ENCODE measurements at places on chromosomes 11 and 22.
A peak's percentile ranks its signal among the peaks of the same experiment; 100 is the strongest.

DNA sequence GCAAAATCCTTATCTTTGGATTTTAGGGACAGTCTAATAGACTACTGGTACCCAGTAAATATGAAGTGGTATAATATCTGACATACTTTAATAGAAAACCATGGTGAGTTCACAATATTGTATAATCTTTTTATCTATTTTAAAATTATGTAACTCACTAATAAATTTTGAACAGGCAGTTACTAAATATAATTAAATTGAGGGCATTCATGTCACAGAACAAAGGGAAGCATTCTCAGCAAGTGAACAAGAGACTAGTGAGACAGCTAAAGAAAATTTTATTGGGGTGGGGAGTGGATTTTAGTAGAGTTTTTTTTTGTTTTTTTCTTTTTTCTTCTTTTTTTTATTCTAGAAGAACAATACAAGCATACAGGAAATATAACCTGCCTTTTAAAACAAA is 55.0 kb downstream of the DNAJC24 start:
- no peak for DNase-seq

DNA sequence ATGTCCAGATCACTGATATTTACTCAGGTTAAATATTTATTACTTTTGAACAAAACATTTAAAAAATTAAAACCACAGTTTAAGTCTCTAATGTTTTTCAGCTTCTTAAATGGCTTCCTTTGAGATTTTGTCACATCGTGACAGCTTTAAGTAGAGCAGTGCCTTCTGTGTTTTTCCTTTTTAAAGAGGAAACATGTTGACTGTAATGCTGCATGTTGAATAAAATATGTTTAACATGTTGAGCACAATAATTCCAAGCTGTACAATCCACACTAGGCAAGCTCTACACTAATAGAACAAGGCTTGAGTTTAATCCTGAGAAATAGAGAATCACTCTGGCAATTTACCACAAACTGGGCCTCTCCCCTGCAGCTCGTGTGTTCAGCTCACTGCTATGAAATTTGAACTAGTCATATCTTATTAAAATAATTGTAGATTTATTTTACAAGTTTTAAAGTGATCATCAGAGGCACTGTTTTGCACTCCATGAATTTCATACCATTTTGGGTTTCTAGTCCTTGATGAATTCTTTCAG is 368.3 kb downstream of the SOX6 start:
- no peak for DNase-seq

GRCh38 chr11:59173080-59173963 is 1.4 kb downstream of the DTX4 start:
- peak; percentile 42 for DNase-seq

DNA sequence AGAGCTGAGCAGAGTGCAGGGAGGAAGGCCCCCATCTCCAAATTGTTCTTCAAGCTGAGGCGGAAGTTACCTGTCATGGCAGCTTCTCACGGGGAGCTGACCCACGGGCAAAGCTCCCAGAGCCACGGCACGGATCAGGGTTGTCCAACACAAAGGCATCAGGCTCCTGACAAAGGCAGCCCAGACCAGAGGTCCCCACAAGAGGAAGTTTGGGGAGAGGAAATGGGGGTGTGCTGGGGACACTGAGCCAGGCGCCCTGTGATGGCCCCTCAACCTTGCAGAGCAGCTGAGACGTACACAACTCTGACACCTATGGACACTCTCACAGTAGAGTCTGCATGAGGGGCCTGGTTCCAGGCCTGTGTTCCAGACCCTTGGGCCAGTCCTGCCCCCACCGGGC is 95.6 kb downstream of the CTTN start:
- DNase-seq: no peak

DNA sequence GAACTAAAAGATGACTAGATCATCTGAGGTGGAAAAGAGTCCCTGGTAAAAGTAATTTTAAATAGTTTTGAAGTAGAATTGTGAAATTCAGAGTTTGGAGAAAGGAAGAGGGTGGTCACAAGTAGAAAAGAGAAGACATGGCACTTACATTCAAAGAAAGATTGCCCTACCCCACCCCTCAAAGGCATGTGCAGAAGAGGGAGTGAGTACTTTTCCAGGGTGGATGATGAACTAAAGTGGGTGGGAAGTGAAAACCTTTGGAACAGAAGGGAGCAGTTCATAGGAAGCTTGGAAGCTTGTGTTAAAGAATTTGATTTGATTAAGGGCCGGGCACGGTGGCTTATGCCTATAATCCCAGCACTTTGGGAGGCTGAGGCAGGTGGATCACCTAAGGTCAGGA is 23.6 kb downstream of the SREBF2 start:
- DNase-seq: no peak

- DNase-seq: peak; percentile 77
These were observed 39.4 kb downstream of the SIK3 start for GRCh38 chr11:117058761-117059261.

DNA sequence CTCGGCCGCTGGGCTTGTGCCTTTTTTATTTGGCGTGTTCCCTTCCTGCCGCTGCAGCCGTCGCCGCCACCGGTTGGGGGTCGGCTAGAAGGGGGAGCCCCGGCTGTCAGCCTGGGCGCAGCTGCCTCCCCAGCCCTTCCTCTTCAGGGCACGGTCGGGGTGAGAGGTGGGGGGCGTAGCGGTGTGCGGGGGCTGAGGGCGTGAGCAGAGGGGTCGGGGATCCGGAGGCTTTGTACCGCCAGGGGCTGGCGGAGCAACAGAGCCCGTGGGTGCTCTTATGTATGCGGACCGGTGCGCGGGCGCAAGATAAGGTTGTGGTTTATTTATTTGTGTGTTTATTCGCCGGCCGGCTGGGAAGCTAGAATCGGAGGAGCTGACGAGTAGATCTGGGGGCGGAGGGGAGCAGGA is 477 bp downstream of the ZBTB16 start:
- no peak for DNase-seq

DNA sequence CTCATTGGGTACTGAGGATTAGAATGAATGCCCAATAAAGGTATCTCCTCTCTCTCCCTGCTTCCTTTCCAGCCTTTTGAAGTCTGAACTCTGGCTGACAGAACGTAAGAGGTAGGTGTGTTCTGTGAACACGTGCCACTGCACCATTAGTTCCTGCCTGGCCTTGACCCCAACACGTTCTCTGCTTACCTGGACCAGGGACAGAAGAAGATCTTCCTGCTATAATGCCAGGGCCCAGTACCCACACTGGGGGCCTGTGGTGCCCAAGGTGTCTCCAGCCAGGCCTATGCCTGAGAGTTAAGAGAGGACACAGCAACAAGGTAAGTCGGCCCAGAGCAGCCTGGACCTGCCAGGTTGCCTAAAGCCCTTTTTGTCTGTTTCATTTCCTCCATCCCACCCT is 147.7 kb upstream of the TIMP3 start:
- no peak for DNase-seq

DNA sequence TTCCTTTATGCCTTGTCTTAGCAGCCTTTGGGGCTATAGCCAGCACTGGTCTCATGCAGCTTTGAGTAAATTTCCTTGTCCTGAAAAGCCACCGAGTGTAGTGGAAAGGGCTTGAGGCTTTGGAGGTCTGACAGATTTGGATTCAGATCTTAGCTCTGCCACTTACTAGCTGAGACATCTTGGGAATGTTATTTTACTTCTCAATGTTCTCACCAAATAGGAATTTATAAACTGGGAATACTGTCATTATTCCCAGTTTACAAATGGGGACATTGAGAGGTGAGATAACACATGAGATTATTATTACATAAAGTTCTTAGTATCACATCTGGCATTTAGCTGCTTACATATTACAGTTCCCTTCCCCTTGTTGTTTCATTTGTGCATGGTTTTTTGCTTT is 95.5 kb downstream of the COMMD9 start:
- peak; percentile 11 for DNase-seq

DNA sequence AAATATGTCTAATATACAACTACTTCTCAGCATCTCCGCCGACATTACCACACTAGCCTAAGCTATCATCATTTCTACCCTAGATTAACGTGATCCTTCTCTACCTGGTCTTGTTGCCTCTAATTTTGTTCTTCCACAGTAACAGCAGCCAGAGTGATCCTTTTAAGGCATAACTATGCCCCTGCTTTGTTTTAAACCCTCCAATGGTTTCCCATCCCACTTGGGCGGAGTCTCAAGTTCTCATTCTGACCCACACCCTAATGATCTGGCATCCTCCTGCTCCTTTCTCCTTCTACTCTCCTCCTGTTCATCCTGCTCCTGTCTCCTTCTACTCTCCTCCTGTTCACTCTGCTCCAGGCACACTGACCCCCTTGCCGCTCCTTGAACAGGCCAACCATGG is 31.9 kb upstream of the POU2AF1 start:
- DNase-seq: no peak

GRCh38 chr11:45483416-45483815 is 182.0 kb downstream of the CHST1 start:
- no peak for DNase-seq

DNA sequence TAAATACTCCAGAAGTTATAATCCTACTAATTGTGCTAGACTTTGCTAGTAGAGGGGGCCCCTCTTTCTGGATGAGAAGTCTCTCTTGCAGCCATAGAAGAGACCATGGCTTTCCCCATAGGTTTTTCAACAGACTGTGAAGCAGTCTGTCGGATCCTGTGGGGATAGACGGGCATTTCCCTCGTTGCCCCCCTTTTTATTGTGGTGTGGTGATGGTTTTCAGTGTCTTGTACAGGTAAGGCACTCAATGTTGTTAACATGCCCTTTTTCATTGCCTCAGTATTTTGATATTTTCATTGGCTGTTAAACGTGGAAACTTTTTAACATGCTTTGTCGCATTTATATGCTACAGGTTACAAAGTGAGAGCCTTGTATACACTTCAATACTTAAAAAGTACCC is 16.4 kb upstream of the GAS2L1 start:
- no peak for DNase-seq

GRCh38 chr11:118338637-118339061 is 3.9 kb downstream of the CD3D start:
- no peak for DNase-seq

DNA sequence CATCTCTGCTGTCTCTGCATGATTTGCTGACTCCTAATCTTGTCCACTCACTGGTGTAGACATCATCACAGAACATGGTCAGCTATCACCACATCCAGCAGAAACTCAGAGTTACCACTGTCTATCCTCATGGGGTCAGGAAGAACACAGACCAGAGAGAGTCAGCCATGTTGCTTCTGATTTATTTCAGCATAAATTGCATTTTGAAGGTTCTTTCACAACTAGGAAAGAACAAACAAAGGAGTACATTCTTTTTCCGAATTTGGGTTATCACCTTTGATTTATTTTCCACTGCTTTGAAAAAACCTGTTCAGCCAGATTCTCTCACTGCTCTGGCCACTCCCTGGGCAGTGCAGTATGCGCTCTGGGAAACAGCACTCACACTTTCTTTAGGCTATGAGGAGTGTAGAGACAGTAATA is 172.0 kb upstream of the MTMR2 start:
- DNase-seq: no peak

DNA sequence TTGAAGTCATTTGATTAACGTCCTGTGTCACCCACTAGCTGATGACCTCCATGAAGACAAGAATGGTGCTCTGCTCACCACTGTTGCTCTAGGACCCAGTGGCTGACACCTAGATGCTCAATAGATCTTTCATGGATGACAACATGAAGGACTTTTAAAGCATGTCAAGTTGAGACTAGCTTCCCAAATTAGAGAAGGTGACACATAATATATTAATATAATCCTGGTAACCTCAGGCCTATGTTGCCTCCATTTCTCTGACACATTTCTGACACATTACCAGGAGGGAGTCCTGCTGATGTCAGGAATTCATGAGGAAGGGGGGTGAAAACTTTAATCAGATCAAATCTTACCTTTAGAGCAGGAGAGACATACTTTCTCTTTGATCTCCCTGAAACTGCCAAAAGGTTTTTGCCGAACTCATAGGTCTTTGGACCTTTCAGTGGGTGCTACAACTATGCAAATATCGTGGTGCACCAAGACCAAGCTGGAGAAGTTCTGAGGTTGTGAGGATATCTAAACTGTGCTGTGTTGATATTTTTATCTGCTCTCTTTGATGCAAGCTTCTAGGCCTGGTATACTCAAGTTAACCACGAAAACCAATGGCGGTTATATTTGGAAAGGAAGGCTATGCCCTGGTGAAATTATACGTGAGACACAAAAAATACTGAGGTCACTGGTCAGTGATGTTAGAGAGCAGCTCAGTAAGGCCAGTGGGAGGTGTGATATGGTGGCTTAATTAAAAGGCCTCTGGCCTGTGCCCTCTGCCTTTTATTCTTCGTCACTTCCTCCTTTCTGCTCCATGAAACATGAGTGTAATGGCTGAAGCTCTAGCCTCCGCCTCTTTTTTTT is 13.2 kb upstream of the AMPD3 start:
- no peak for DNase-seq

- DNase-seq: peak; percentile 11
These were observed 137.0 kb downstream of the ATG16L2 start for GRCh38 chr11:72951193-72951592.

GRCh38 chr11:132347156-132348090 is 977.0 kb downstream of the NTM start:
- DNase-seq: no peak

GRCh38 chr11:105910095-105910715 is 111.8 kb downstream of the MSANTD4 start:
- no peak for DNase-seq

- no peak for DNase-seq
These were observed 157.0 kb downstream of the BRD1 start for GRCh38 chr22:49670456-49671330.

DNA sequence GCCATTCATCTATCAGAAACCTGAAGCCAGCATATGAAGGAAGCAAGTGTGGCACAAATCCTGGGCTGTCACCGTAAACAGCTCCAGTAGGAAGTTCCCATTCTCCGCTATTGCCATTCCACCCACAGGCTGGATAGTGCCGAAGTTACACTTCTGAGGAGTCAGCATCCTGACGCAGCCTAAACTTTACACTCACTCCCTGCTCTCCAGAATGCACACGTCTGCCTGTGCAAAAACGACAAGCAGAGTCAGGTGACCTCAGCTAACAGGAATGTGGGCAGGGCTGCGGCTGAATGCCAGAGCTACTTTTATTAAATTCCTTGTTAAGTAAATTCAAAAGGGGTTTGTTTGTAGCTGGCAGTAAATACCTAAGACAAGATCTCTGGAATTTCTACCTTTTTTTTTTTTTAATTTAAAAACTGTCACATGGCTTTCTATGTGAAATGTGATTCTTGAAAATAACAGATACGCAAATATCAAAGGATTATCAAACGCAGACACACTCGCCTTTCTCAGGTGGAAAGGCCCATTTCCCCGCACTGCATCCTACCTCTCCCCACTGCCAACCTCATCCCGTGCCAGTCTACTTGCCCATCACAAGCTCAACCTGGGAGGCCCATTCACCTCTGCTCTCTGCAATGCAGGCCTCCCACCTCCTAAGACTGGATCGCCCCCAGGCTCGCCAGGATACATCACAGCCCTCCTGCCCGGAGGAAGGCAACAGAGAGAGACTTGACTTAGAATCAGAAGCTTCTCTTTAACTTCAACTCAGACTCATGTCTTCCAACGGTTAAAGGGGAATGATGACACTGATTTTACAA is 33.5 kb downstream of the NFRKB start:
- DNase-seq: peak; percentile 95

DNA sequence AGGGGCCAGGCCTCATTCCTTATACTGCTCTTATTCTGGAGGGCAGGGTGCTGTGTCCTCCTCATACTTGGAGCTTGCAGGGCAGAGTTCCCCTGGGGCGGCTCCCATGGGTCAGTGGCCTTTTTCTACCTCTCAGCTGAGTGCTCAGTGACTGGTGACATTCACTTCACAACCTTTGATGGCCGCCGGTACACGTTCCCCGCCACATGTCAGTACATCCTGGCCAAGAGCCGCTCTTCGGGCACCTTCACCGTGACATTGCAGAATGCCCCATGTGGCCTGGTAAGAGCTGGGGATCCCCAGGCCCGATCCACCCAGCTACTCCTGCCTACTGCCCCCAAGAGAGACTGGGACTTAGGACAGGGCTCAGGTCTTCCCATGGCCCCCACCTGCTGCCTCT is 14.5 kb downstream of the OTOG start:
- no peak for DNase-seq
